Spinal cord (tissue), 10 donors: ENCODE measurements at places on chromosomes 7 and 10.

DNA sequence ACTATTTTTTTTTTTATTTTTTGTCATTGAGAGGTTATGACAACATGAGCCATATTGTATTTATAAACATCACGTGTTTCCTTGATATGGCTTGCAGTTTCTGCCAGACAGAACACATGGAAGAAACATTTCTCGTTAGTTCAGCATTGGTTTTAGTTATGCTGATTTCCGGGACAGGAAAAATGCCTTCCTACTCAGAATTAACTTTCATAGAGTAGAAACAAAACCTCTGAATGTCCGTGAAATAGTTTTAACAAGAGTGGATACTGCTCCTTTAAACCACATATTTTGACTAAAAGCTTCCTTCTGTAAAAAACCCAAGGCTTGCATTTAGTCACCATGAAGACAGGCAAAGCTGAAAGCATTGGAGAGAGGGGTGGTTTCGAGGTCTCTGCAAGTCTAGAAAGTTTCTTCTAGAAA is 240.4 kb downstream of the KIAA1217 start:
- no peak for DNase-seq

DNA sequence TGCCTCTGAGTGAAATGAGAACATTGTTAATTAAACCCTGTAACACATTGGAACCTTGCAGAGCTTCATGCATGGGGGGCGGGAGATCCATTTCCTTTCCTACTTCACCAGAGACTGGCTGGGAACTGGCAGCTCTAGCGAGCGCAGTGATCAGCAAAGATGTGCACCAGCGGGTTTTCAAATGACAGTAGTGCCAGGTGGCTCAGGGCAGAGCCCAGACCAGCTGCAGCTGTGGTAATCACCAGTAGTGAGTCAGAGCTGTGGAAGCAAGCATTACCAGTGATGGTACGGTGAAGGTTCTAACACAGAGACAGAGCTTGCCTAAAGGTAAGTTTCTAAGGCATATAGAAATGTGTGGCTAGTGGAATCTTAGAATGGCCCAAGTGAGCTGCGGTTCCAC is 1009.7 kb upstream of the CELF2 start:
- peak; percentile 59 for DNase-seq

DNA sequence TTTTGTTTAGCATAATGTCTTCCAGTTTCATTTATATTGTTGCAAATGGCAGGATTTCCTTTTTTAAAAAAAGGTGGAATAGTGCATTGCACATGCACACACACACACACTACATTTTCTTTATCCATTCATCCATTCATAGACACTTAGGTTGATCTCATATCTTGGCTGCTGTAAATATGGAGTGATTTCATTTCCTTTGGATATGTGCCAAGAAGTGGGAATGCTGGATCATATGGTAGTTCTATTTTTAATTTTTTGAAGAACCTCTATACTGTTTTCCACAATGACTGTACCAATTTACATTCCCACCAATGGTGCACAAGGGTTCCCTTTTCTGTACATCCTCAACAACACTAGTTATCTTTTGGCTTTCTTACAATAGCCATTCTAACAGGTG is 68.9 kb downstream of the EBLN1 start:
- no peak for DNase-seq

DNA sequence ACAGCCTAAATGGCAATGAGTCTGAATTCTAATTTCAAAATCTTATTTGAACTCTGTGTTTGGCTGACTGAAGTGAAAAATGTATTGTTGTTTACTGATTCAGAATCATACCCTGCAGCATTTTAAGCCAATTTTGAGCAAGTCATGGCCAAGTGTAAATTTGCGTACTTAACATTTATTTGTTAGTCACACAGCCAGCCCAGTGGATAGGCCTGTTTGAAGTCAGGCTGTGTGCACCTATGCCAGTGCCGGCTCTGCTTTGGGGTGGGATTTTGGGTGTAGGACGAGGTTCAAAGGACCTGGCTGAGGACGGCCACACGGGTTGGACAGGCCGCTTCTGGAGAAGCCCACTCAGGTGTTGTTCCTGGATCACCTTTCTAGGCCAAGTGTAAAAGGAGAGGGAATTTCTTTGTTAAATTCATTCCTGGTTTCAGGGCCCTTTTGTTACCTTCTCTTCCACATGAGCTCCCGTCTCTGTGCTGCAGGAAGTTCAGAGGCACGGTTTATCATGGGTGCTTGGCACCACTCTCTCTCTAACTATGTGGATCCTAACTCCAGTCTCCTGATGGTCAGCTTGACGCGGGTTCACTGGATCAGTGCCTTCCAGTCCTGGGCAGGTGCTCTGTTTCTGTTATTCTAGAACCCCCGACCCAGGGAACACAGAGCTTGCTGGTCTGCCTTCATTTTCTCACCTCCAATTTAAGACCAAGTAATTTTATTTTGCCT is 84.7 kb downstream of the CCNY start:
- DNase-seq: no peak

- no peak for DNase-seq
Observed at GRCh38 chr7:155426543-155427410, 31.2 kb upstream of the EN2 start.

DNA sequence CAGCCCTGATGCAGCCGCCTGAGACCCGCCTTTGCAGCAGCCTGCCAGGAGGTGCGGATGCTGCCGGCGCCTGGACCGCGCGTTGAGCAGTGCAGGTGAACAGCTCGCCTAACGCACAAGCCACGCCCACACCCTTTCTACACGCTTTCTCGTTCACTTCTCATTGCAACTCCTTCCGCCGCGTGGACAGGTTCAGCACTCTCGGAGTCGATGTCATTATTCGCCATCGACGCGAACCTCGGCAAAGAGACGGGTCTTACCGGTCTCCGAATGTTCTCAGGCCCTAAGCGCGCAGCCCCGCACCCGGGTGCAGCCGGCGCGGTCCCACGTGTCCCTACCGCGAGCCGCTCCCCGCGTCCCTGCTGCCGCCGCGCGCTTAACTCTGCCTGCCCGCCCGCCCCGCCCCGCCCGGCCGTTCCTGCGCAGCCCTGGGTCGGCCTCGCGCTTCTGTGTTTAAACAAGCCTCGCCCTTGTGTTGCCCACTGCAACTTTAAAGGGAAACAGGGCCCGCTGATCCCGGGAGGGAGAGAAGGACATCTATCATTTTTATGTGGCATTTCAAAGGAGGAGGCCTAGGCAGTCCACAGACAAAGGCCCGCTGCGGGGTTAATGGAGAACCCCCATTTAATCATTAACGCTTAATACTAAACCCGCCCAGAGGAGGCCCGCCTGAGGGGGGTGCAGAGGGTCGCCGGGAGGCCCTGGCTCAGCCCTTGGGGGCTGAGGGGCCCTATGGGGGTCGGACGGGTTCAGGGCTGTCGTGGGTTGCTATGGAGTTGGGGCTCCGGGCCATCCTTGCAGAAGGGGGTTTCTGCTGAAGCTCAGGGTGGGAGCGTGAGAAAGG is 128.5 kb downstream of the WDR11 start:
- peak; percentile 35 for DNase-seq
